ENCODE measurements at places on chromosomes 5 and 9. TPM values are rescaled to one million over a fixed set of nuclear protein-coding genes. Genes with fewer than 3 reads are reported as not detected.

GRCh38 chr9:1238407-1238806 is 188.2 kb downstream of the DMRT2 start:
- DNase-seq, result no peak

DNA sequence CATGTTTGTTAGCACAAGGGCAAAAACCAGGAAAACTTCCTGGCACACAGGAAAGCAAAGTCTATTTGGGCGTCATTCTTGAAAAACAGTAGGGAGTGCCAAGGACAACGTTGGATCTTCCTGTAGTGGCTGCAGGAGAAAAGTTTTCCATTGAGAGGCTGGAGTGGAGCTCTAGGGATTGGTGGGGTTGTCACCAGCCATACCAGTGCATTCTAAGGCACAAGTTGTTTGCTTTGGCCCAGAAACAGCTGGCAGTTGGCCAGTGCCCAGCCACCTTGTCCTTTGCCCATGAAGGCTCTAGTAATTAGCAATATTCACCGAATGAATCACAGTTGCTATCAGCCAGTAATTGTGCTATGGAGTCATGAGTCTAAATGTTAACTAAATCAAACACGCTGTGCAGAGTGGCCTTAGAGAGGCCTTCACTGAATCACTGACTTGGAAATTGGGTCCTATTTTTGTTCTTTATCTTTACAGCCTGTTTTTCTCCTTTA is 26.4 kb downstream of the TNFSF15 start:
- DNase-seq, result no peak

GRCh38 chr5:9207817-9208418 is 338.0 kb downstream of the SEMA5A start:
- DNase-seq, result no peak

Gene FCN2
- 1.2 TPM for total RNA-seq

- DNase-seq, result no peak
Observed at GRCh38 chr9:71285191-71285656, 163.8 kb upstream of the TRPM3 start.

- no peak for DNase-seq
Observed at GRCh38 chr9:99054581-99054980, 50.3 kb upstream of the TGFBR1 start.

Data from mesenteric fat pad (tissue), 1 donor.